Activated T-helper 1 cell treated with anti-CD3 and anti-CD28 coated beads, Interleukin-12 subunit alpha, Interleukin-12 subunit beta, Interleukin-2, Interleukin-4 antibody, amounts not matched to agents 30 ng/mL and 10 ng/mL and 1 ng/mL, durations not matched to agents 14 hours and 24 hours and 36 hours (primary cell): ENCODE measurements at places on chromosomes 1 and 21. TPM values are rescaled to one million over a fixed set of nuclear protein-coding genes. Genes with fewer than 3 reads are reported as not detected.

NPPA gene
- total RNA-seq: not detected in 2 replicates

- no peak for DNase-seq
These were observed 11.6 kb upstream of the LIN28A start for GRCh38 chr1:26399034-26399433.

PLPP3 gene
- total RNA-seq: not detected in 2 replicates

DNA sequence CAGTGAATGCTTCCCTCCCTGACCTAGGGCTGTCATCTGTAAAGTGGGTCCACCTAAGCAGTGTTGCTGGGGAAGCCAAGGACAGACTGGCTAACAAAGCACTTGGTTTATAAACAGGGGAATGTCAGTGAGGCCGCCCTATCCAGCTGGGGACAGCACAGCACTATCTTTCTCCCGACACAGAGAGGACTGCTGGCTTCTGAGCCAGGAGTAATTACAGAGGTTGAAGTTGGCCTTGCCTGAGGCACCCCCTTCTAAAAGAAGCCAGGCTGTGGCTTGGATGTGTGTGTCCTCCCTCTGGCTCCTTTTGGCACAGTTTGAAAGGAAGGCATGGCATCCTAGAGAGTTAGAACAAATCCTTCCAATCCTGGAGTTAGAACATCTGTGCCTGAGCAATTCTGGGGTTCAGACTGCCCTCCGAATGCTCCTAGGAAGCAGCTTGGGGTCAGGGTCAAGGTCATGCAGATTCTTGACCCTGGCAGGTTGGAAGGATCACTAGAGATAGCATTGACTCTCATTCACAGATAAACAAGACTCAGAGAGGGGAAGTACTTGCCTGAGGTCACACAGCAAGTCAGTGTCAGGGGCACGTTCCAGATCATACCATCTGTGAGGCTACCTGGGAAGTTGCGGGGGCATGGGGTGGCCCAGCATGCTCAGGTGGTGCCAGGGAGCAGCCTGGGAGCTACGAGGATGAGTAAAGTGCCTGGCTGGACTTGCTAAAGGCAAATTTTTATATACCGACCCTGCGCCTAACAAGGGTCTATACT, 1.3 kb upstream of the LDLRAP1 start:
- no peak for DNase-seq

GRCh38 chr1:34865573-34865972, 6.0 kb upstream of the SMIM12 start:
- no peak for DNase-seq

DNA sequence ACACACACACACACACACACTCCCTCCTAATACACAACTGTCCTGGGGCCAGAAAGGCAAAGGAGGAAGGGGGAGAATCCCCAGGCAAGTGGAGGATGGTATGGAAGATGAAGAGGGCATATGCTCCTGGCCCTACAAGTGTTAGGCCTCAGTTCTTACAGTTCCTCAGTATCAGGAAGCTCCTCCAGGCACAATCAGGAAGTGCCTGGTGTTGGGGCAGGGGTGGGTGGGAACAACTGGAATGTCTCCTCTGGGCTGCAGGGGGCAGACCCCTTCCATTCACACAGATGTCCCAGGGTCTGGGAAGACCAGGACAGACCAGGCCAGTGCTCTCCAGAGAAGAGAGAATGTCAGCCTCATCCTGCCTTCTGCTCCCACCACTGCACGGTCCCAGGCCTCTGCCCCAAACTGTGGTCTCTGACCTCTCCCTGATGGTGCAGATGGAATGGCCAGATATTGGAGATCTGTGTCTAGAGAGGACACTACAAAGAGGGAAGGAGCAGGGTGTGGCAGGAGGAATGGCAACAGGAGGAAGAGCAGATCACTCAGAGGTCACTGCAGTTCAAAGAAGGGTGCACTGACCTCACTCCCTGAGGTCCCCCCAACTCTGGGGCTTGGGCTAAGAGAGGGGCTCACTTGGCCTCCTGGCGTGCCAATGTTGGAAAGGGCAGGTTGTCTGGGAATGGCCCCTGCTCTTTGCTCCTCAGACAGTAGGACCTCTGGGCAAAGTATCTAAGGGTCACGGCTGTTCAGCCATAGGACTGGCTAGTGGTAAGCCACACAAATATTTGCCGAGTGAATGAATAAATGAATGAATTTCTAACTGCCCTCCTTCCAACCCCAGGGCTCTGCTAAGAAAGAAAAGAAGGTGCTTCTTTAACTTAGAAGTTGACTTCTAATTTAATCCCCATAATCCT, 2.5 kb upstream of the DENND2D start:
- no peak for DNase-seq

DNA sequence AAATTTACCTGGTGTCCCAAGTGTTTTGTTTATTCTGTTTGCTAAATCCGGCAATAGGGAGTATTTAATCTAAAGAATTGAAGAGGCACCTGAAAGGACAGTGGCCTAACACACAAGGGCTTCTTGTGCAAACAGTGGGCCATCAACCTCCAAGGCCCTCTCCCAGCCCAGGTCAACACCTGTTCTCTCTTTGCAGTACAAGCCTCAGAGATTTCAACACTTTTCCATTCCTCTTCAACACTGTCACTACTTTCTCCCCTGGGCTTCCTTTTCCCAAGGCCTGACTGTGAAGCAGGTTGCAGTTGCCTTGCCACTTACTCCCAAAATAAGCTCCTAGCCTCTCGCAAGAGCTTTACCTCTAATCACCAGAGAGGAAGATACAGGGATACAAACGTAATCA, 3.2 kb upstream of the SNAPIN start:
- no peak for DNase-seq

ASPM gene
- 26.8 and 27.5 TPM in 2 replicates for total RNA-seq

- no peak for DNase-seq
These were observed 31.5 kb upstream of the VASH2 start for GRCh38 chr1:212918824-212919223.

DNA sequence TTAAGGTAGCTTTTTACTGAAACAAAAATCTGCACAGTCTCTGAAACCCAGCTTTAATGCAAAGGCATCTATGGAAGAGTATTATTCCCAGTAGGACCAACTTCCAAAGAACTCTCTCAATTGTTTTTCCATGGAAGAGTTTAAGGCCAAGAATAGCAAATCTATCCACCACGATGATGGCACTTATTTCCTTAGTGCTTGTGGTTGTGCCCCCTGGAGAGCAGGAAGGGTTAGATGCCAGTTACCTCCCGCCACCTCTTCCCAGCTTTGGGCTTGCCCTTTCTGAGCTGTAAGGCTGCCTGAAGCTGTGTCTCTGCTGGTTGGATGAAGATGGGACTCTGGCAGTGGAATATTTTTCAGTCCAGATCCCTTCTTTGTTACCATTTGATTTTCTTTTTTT, 4.8 kb upstream of the ATP1A1 start:
- no peak for DNase-seq

DNA sequence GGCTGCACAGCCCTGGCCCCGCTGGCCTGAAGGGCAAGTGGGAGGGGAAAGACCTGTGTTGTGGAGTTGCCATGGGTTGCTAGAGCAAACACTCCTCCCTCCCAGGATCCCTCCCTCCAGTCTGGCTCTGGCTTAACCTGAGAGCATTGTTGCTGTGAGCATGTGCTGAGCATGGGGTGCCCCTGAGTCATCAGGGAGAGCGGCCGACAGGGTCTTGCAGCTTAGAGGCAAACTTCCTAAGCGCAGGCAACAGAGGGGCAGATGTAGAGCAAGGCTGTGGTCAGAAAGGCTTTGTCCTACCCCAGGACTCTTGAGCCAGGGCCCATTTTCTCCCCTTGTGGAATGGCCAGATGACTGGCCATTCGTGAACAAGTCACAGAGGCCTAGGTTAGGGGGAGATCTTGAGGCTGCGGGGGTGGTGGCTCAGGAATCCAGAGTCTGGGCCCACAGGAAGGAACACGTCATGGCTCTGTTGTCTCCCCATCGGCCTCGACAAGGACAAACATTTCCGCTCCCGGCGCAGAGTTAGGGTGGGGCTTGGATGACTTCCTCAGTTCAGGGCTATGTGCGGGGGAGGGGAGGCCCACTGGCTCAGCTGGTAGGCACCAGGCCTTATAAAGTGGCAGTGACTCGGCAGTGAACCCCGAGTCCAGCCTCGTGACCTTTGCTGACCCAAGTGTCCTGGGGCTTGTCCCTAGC, 362 bp upstream of the DYNLT4 start:
- peak; percentile 84 for DNase-seq
